ENCODE measurements at places on chromosomes 4 and X.

DNA sequence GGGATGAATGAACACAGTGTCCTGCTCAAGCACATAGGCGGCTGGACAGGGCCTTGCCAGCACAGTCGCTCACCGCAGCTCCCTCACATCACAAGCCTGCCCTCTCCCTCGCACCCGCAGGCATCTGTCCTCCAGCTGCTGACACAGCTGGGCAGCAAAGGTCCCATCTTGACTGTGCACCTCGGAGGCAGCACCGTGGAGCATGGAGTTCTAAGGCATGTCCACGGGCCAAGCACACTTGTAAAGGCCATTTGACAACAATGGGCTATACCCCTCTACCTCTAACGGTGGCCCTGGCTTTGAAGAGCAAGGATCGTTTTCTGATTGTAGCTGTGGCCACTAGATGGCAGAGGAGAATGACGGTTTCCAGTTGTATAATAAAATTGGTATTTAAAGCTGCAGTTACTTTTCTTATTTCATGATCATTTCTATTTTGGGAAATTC, 53.8 kb downstream of the APLN start:
- DNase-seq, result no peak

DNA sequence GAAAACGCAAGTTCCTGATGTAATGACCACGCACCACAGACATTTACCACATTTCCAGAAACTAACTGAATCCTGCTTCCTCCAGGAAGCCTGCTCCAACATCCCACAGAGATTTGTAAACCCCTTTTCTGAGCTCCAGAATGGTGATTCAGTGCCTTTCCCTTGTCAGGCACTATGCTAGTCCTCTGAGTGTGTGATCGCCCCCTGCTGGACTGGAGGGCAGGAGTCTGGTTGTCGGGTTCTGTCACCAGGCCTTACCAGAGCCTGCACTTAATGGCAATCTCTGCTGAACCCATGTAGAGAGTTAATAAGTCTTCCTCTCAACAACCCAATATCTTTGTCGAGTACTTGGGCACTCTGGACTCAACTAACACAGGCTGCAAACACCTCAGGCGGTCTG, 14.5 kb upstream of the KDM5C start:
- DNase-seq, result no peak

DNA sequence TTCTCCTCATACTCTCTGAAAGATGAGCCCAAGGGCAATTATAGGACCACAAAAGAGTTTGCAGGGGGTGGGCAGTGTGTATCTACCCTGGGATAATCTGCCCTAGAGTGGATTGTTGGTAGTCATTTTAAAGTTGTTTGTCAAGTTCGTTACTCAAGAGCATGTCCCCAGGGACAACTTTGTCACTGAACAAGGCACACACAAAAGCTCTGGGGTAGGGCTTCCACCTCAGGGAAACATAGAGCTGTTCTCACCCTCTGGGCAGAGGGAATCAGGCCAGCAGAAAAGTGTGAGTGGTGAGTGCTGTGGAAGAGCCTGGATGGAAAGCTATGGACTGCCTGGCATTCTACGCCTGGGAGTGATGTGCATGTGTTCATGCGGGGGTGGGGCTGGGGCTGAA, 23.3 kb upstream of the LEF1 start:
- no peak for DNase-seq

DNA sequence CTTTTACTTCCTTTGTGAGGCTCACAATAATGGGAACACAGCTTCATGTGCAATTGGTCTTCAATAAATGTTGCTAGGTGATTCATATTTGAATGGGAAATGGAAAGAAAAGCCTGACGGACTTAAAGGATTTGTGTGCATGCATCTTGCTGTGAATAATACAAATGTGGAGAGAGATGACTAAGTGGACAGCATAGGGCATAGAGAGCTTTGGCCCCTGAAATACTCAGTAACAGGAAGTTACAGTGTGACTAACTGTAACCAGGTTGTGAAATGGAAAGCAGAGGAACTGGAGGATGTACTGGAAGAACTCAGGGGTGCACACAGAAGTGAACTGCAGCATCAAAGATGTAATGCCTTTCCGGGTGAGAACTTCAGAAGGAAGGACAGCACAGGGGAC, 206.7 kb downstream of the MGST2 start:
- peak; percentile 24 for DNase-seq

DNA sequence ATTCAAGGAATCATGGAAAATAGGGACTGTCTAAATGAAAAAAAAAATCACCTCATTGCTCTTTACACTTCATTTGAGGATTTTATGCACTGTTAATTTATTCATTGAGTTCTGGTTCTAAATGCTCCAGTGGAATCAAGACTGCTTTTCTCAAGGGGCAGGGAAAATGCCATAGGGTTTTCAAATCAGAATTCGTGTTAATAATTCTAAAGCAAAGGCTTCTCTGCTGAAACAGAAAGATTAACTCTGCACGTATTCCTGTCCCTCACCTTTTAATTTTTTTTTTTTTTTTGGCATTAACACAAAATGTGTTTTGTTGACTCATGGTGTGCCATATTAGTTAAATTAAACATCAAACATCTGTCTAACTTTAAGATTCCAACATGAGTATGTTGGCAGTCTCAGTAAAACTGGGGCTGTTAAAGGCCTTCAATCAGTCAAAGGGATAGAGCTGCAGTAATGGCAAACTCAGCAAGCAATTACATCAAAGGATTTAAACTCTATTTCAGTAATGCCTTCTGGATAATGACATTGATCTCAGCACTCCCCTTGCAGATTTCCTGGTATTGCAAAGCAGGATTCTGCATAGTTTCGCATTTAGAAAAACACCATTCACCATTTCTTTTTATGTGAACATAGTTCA, 878.1 kb downstream of the RAPGEF2 start:
- no peak for DNase-seq
